ENCODE measurements at places on chromosomes 5 and 9. TPM values are rescaled to one million over a fixed set of nuclear protein-coding genes. Genes with fewer than 3 reads are reported as not detected.

The SPINK7 gene
- total RNA-seq: not detected

The SCGB3A1 gene
- total RNA-seq: not detected

The IFNK gene
- total RNA-seq: not detected

The CDC20B gene
- not detected for total RNA-seq

The SOWAHA gene
- total RNA-seq: not detected

The SUB1 gene
- 63.7 TPM for total RNA-seq

The IFNA10 gene
- not detected for total RNA-seq

The TTC23L gene
- 2.2 TPM for total RNA-seq

The GPR21 gene
- total RNA-seq: 2.9 TPM

The INSL6 gene
- total RNA-seq: not detected

The IFNA21 gene
- total RNA-seq: not detected

The C7 gene
- total RNA-seq: not detected

The GABRA1 gene
- total RNA-seq: not detected

The ZNF366 gene
- total RNA-seq: 0.69 TPM

Measured in melanocyte of skin (primary cell).